Glutamatergic neuron (in vitro differentiated cells): ENCODE measurements at places on chromosomes 7 and 10. TPM values are rescaled to one million over a fixed set of nuclear protein-coding genes. Genes with fewer than 3 reads are reported as not detected.
A peak's percentile ranks its signal among the peaks of the same experiment; 100 is the strongest.

DNA sequence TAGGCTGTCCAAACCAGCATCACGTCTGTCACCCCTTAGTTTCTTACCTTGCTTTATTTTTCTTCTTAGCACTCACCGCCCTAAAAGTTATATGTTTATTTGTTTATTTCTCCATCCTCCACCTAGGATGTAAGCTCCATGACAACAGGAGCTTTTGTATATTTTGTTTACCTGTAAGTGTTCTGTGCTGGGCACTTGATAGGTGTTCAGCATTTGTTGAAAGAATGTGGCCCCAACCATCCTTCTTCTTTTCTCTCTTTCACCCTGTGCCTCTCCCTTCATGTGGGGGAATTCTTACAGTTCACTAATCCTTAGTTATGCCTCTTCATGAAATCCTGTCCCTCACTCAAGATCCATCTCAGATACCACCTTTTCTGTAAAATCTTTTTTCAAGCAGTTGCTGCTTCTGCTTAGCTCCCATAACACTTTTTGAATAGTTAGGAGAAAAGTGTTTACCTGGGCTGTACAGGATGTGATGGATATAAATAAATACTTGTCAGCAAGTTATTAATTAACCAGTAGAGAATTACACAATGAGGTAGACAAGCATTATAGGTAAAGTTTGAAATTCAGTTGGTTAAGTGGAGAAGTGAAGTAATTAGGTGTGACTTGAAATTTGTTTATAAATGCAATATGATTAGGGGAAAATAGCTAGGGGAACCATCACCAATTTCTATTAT is 9.7 kb downstream of the AHR start:
- no peak for DNase-seq

DNA sequence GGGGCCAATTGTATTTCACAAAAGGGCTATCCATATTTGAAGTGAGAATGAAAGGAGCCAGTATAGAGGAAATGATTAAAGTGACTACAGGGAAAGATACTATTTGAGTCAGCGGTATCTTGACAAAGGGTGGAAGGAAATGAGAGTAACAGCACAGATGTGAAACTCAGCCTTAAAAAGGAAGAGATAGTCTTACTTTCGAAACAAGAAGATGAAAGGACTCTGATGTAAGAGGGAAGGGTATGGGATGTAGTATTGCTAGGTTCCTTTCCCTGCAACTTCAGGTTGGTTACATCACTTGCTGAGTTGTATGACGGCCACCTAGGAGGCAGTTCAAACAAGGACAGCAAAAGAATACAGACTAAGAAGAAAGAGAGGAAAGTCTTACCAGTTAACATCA is 13.7 kb downstream of the CISD1 start:
- no peak for DNase-seq

DNA sequence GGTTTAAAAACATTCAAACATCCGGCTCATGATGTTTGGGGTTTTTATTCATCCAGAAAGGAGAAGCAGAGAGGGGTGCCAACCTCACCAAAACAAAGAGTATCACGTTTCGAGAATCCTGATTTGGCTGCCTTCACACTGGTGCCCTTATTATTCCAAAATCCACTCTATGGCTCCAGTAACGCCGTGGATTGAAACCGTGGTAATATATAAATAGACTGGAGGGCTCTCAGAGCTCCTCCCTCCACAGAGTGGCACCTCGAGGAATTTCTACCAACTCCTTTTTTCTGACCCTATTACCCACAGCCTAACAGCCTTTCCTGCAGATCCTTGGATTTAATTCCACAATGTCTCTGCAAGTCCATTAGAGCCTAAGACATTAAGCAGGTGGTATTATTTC is 353.6 kb downstream of the CRPPA start:
- no peak for DNase-seq

DNA sequence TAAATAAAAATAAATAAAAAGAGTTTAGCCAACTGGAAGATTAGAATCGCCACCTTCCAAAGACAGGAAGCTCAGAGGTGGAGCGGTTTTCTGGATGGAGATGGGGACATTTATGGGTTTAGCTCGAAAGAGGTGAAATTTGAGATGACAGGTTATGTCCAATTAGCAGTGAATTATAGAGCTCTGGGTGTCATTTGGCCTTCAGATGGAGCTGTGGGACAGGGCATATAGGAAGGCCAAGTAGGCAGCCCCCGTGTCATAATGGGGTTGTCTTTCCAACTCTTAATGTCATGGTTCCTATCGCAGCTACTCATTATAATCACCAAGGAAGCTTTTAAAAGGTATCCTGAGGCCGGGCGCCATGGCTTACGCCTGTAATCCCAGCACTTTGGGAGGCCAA is 21.0 kb upstream of the EEPD1 start:
- no peak for DNase-seq

DNA sequence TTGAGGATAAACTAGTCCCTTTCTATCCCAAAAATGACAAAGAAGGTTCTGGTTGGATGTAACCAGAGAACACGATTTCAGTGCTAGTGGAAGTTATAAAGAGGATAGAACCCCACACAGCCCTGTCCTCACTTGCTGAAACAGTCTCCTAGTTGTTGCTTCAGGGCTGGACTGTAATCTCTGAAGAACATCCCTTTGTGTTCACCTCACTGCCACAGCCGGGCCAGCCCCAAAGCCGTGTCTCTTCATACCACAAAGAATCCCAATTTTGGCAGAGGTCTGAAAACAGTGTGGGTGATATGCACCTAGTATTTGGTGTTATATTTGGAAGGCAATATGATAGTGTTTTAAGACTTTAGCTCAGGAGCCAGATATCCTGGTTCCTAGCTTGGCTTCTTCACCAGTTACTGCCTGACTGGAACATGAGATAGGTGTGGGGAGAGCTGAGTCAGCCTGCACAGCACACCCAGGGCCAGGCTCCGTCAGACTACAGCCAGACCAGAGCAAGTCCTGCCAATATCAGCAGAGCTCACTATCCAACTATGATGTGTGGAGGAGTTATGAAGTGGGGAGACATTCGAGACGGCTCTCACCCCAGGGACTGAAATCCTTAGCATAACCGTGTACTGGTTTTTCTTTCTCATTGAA is 21.2 kb downstream of the CYP3A4 start:
- no peak for DNase-seq

DNA sequence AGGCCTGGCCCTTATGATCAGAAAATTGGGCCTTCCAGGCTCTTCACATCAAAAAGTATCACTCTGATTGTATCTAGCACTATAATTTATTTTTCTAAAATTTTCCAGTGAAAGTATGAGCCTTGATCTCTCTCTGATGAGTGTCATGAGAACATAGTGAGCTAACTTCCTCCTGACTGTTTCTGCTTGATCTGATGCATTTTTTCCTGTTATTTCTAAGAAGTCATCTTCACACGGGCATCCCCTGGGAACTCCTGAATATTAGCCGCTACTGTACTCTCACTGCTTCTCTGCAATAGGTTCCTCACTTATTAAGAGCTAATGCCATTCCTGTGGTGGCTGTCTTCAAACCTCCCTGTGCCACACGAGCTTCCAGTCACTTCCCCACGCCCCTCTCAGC is 63.1 kb upstream of the ZPBP start:
- no peak for DNase-seq

DNA sequence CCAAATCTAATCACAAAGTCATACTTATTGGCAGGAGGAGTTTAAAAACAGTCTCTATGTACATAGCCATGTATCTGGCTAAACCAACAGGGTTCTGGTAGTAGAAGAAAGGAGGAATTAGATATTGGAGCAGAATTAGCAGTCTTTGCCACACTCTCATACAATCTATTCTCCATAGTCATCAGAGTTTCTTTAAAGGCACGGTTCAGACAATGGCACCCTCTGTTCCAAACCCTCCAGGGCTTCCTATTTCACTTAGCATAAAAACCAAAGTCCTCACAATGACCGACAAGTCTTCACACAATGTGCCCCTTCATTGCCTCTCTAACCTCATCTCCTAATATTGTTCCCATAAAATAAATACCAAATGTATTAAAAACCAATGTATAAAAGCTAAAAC is 12.7 kb downstream of the ZNF438 start:
- no peak for DNase-seq

The XRCC2 gene
- total RNA-seq: 3.0 TPM

- no peak for DNase-seq
Observed at GRCh38 chr7:11650030-11650429, 182.0 kb downstream of the THSD7A start.

GRCh38 chr7:2670720-2671391 is 17.1 kb upstream of the AMZ1 start:
- peak; percentile 89 for DNase-seq

DNA sequence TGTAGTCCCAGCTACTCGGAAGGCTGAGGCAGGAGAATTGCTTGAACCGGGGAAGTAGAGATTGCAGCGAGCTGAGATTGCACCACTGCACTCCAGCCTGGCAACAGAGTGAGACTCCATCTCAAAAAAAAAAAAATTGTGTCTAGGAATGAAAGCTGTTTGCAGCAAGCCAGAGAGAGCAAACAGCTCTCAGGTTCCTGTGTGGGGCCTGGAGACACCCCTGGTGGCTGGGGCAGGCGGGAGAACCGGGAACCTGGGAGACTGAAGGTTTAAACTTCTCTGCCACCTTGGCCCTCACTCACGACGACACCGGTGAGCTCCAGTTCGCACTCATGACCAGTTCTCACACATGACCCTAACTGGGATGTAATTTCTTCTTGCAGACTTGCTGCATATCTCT is 13.2 kb upstream of the UNCX start:
- DNase-seq: no peak

DNA sequence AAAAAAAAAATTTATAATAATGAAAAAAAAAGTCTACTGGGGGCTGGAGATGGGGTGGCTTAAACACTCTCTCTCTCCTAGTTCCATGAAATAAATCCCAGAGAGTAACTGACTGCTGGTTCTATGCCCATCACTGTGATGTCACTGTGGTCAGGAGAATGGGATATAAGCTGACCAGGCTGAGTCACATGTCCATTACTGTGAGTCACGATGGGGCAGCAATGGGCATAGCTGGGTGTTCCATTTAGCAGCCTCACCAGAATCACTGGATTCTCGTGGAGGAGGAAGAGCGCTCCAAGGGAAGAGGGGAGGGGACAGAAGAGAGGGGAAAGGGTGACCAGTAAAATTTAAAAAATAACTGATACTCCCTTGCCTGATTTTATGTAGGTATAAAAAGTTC is 37.1 kb downstream of the MASTL start:
- no peak for DNase-seq

The GATA3 gene
- total RNA-seq: 0.69 TPM

- no peak for DNase-seq
Observed at GRCh38 chr10:77037735-77038403, 599.7 kb downstream of the KCNMA1 start.

The CPA2 gene
- not detected for total RNA-seq

The PNLIPRP2 gene
- not detected for total RNA-seq

The CPVL gene
- 20.3 TPM for total RNA-seq
